AG10803 (cell line): ENCODE measurements at places on chromosomes 6 and 20.

DNA sequence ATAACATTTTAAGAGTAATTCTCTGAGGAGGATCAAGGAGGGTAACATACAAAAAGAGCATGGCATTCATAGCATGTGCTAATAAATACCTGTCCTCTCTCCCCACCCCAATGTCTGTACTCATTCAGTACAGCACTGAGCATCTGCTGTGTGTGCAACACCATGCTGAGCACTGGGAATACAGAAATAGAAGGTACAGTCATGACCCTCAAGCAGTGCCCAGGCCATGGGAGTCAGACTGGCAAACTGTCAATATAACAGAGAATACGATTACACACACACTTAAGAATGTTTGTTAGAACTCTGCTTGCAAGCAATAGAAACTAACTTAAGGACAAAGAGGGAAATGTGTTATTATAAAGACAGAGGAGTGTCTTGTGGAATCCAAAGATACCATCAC, 24.7 kb upstream of the ZFAND3 start:
- DNase-seq, result peak; percentile 80

- DNase-seq, result no peak
Measured at GRCh38 chr6:160678744-160679401, 14.8 kb upstream of the LPA start.

GRCh38 chr20:52837378-52837777, 134.8 kb upstream of the TSHZ2 start:
- no peak for DNase-seq

DNA sequence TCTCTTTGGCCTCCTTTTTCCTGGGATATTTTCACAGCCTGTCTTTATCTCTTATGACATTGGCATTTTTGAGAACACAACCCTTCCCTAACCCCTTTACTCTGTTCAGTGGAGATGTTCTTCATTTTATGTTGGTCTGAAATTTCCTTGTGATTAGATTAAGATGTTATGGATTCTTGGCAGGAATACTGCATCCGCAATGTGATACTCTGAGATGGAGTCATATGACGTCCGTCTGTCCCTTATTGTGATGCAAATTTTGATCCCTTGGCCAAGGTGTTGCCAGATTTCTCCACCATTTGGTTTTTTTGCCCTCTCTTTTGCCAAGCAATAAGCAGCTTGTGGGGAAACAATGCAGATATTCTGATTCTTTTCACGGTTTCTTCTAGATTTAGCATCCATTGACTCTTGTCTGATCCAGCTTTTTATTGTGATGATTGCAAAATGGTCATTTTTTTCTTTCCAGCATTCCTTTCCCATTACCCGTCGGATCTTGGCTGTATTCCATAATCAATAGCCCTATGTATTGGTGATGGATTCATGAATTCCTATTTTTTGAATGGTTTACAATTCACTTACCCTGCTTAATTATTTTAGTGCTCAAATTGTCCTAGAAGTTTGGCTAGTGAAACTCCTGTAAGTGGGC, 85.1 kb downstream of the NCOA3 start:
- peak; percentile 51 for DNase-seq

- peak; percentile 95 for DNase-seq
Measured at GRCh38 chr6:152380351-152380767, 256.8 kb downstream of the SYNE1 start.

DNA sequence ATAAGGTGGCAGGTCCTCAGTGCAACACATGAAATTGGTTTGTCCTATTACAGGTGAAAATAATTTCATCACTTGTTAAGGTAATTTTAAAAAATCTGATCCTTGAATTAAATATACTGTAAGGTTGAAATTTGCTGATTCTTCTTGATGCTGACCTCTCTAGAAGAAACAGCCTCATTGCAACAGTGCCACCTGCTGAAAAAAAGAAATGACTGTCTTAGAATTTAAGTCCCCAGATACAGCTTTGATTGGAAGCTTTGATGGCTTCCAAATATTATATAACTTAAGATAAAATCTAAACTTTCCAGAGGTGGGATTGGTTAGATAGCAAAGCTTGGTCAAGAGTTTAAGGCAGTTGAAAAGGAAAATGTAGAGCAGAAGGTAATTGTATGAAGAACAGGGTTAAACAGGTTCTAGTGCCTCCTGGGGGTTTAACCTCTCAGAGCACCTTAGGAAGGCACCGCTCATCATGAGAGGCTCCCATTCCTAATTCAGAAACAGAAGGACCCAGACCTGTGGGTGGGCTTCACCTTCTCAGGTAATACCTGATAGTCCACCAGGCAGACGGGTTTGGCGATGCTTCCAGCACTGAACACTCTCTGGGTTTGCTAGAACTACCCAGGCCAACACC, 401.0 kb downstream of the PAX1 start:
- DNase-seq, result peak; percentile 65

GRCh38 chr6:39055661-39056060, 7.1 kb downstream of the GLP1R start:
- DNase-seq, result no peak

GRCh38 chr6:85936916-85937315, 294.2 kb upstream of the SYNCRIP start:
- no peak for DNase-seq

DNA sequence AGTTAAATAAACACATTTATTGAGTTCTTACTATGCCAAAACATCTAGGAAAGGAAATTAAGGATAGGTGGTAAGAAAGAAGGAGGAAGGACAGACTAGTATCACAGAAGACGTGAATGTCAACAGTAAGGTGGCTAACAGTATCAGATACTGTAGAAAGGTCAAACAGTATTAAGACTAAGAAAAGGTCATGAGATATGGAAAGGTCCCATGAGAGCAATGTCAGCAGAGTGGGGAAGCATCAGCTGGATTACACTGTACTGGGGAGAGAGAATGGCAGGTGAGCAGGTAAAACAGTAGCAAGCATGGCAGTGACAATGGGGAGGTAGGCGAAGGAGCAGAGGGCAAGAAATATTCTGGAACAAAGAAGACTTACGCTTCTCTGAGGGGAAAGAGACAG, 18.0 kb downstream of the GLO1 start:
- DNase-seq, result no peak

DNA sequence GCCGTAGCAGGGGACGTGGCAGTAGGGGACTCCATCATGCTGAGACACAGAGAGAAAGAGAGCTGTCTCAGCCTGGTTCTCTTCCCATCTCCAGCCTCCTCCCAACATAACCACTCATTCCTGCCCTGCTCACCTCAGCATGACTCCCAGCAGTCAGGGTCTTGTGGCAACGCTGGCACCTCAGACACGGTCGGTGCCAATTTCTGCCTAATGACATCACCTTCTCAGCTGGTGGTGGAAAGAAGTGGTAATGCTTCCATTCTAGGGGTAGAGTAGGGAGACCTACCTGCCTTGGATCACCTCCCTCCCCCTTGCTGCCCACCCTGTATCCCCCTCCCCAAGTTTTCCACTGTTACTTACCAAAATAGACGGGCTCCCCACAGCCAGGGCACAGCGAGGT, 2.5 kb downstream of the CRIP3 start:
- no peak for DNase-seq

DNA sequence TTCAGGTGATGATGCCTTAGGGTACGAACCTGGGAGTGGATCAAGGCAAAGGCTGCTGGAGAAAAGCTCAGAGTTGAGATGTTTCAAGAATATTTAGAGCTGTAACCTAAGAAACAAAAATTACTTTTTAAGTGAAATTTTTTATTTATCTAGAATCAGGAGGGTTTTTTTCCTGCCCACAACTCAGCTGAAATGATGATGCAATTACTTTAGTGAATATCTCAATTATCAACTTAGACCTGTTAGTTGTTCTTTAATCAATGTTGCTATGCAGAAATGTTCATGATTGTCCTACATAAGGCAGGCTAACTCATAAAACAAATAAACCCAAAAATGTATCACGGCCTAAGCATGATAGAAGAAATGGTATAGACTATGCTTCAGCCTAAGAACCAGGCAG, 50.3 kb downstream of the TPBG start:
- DNase-seq, result no peak

DNA sequence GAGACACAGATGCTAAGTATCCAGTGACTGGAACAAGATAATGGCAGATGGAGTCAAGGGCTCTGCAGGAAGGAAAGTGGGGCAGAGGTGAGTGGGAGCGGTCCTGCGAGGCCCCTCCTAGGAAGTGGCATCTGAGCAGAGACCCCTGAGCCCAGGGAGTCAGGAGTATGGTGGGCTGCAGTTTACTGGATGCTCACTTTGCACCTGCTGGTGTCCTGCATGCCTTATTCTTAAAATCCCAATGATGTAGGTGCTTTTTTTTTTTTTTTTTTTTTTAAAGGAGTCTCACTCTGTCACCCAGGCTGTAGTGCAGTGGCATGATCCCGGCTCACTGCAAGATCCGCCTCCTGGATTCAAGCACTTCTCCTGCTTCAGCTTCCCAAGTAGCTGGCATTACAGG, 5.6 kb downstream of the CEBPB start:
- no peak for DNase-seq

GRCh38 chr6:133551847-133552341, 310.7 kb downstream of the EYA4 start:
- peak; percentile 98 for DNase-seq

DNA sequence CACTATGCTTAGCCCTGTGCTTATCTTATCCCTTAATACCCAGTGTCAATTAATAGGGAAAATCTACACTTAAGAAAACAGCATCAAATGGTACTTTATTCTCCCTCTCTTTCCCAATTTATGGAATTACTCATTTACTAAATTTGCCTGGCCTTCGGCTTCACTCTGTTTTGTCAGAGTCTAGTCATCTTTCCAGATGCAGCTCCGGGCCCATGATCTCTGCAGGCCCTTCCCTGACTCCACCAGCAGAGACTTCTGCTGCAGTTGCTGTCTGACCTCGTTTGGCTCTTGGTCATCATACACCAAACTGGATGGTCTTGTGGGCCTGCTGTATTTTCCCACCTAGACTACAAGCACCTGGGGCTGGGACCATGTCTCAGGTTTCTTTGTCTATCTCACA, 27.4 kb downstream of the MRS2 start:
- DNase-seq, result peak; percentile 20

DNA sequence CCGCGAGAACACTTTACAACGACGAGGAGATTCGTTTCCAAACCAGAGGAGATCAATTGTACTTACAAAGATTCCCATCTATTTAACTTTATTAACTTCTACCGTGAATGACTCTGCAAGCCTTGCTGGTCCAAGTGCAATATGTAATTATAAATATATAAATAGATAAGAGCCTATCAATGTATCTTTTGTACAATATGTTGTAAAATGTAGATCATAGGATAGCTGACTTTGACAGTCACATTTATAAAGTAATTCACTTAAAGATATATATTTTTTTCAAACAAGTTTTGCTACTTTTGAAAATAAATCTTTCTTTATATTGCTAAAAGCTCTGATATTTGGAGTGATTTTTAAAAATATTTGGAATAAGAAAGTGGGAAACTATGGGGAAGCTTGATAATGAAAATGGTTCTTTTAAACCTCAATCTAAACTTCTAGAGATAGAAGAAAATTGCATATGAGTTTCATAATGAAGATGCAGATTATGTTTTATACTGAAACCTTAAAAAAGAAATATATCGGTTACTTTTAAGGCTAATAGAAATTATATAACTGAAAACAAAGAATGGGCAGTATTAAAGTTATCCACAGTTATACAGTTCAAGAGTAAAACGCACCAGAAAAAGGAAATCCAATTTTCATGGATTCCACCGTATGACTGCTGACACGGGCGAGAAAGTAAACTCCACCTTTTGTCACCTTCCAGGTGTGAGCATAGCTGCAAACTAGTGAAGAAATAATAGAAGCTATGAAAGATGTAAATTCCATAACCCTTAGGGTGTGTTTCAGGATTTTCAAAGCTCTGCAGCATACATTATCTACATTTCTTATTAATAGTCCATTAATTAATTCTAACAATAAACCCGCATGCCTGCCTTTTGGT, 3.3 kb downstream of the TCF21 start:
- DNase-seq, result no peak

DNA sequence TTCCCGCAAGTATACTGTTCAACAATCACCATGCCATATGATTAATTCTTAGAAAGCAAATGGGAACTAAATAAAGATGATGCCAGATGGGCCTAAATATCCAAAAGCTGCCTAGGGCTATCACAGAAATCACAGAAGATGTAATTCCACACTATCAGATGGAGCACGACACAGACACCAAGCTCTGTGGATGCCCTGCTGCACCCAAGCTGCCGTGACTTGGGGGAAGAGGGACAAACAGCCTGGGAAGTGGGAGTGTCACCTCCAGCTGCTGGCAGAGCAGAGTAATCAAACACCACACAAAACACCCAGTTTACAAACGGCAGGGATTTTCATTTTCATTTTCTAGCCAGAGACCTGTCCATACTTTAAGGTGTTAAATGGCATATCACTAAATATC, 35.7 kb downstream of the PDE10A start:
- DNase-seq, result no peak

GRCh38 chr6:85594197-85594930, 706 bp upstream of the SNX14 start:
- DNase-seq, result peak; percentile 9

GRCh38 chr6:22828179-22829062, 259.1 kb downstream of the HDGFL1 start:
- DNase-seq, result peak; percentile 97

- no peak for DNase-seq
Measured at GRCh38 chr6:31620586-31621319, at the start of gene PRRC2A. TSS of gene PRRC2A (plus strand) at chr6:31620715. CDS start at chr6:31622790, 2,075 bp downstream.

DNA sequence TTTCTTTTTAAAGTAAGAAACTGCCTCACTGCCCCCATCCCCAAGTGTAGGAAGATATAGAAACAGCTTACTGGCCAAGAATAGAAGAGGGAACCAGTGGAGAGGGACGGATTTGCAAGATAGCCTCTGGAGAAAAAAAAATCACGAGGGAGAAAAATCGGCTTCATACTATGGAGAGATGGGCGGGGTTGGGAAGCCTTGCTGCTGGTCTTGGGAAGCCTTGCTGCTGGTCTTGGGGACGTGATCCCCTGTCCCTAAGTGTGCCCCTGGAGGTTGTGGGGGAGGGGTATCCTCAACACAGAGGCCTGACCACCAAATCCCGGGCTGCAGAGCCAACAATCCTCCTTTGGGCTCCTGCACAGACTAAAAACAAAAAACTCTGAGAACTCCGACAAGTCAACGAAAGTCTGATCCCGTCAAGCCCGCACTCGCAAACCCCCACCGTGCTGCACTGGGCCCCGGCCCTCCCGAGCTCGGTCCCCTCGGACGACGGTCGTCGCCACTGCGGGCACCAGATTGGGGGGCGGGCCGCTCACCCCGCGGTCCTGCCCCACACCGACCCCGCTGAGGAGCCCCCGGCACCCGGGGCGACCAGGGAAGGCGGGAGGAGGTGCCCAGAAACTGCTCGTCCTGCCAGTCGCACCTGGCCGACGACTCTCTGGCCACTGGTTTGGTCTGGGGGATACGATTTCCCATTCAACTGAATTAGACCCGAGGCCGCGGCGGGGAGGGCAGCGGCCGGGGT, 750 bp downstream of the MAP7 start:
- no peak for DNase-seq

GRCh38 chr6:36387440-36388303, at the start of gene ETV7:
TSS of gene ETV7 (minus strand) at chr6:36387669. CDS start at chr6:36387541, 128 bp downstream.
- peak; percentile 24 for DNase-seq

- no peak for DNase-seq
Measured at GRCh38 chr6:25217829-25218228, 61.3 kb upstream of the CARMIL1 start.
